ENCODE measurements at places on chromosomes 13 and 19.

DNA sequence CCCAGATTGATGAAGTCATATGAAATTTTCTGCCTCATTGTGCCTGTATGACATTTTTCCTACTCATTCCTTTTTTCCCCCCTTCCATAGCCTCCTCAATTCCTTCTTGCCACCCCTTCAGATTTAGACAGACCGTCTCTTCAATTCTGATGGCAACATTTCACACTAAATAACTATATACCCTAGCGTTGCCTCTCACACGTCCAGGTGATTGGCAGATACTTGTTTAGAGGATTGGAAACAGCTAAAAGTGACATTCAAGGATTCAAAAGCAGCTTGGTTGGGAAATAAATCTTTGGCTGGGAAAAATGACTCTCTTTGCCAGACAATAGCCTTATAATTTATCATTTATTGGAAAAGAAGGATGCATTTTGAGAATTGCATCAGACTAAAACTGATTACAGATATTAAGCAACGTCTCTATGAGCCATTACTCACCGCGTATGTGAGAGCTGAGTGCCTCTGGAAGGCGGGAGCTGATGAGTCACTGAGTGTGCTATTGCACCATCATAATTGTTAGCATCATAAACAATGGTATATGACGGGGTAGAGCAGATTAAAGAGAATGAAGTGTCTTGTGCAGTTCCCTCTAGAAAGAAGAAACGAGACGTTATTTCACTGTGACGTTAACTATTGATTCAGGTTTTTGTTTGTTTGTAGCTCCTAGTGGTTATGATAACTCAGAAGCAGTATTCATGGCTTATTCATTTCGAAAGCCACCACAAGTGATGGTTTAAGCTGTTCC is 61.1 kb upstream of the FAM216B start:
- peak; percentile 35 for DNase-seq

- peak; percentile 50 for DNase-seq
Observed at GRCh38 chr19:51365211-51365964, 800 bp downstream of the ETFB start.

- DNase-seq = no peak
Observed at GRCh38 chr19:47268028-47268427, 6.7 kb upstream of the INAFM1 start.

DNA sequence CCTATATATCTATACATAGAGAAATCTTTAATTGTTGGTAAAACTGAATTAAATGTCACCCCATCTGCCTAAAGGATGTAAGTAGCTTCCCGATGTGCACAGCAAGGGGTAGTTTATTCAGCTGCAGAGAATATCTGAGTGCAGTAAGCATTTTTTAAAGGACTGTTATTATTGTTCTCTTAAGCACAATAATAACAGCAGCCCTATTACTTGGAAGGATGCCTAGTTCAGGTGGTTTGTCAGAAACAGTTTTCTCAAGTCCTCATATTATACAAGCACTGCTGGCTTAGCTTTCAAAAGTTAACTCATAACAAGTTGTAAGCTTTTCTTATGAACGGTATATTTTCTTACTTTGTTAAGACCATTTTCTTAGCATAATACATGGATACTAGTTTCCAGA is 142.6 kb downstream of the CRYL1 start:
- no peak for DNase-seq

DNA sequence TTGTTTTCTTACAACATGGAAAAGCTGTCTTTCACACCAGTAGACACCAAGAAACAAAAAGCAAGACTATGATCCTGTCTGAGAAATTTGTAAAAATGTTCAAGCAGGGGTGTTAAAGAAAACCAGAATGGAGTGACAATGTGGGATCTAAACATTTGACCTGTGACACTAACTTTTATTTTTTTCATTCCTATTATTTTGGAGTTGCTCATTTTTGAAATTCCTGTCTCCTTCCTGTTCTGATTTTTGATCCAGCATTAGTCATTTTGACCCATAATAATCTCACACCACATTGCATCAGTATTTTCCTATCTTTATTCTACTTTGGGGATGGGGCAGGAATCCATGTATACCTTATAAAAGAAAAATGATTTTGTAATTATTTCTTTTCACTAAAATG is 164.2 kb downstream of the DLEU7 start:
- peak; percentile 3 for DNase-seq

GRCh38 chr19:18539372-18539771 is 4.0 kb downstream of the FKBP8 start:
- DNase-seq = no peak

DNA sequence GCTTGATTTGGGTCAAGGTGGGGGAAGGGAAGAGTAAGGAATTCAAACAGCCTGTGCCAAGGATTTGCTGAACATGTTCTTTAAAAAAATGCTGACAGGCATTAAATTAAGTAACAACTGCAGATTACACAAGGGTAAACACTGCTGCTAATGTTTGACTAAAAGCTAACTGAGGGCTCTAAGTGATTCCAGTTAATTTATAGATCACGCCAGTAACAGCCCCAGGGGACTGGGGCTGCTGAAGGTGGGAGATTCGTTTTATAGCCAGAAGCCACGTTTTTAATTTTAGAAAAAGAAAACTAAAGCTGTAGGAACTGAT is 321.7 kb downstream of the DLEU7 start:
- DNase-seq = no peak

- DNase-seq = no peak
Observed at GRCh38 chr13:106525865-106526264, 9.6 kb downstream of the EFNB2 start.

DNA sequence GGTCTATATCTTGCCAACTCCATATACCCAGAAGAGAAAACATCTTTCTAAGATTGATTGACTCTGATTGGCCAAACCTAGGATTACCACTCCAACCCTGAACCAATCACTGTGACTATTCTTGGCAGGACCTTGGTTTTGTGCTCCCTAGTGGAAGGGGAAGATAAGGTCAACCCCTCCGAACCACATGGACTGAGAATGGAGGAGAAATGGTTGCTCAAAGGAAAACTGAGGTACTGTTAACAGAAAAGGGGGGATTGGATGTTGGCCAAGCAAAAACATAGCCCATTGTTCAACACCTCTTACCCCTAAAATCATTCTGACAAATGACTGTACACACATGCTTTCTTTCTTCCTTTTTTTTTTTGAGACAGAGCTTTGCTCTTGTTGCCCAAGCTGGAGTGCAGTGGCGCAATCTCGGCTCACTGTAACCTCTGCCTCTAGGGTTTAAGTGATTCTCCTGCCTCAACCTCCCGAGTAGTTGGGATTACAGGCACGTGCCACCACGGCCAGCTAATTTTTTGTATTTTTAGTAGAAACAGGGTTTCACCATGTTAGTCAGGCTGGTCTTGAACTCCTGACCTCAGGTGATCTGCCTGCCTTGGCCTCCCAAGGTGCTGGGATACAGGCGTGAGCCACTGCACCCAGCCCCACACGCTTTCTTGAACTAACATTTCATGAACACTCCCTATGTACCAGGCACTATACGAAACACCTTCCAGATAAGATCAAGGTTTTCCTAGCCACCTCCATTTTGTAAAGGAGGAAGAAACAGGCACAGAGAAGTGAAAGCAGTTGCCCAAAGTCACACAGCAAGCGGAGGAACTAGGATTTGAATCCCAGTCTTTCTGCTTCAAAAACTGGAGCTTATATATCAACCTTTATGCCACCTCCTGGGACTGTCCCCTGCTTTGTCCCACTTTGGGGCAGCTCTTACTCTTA is 6.5 kb downstream of the MEIOSIN start:
- DNase-seq = peak; percentile 29

- DNase-seq = no peak
Observed at GRCh38 chr19:56660381-56661107, 11.0 kb downstream of the ZNF835 start.

DNA sequence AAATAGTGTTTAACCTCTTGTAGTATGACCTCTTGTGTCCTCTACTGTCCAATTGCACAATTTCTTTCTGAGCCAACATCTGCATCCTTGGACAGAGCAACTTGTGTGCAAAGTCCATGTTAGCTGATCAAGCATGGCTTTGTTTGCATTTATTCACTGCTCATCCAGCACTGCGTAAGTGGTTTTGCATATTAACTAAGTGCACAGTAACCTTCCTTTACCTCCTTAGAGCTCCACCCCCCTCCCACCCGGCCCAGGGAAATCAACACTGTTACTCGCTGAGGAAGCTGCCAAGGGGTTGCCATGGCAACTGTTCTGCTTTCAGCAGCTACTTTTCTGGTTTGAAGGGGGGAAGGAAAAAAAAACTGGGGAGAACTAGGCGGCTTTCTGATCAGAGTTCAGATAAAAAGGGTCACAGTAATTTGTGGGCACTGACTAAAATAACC is 153.5 kb upstream of the KLF12 start:
- DNase-seq = peak; percentile 46

- no peak for DNase-seq
Observed at GRCh38 chr13:113179374-113180230, 21.2 kb downstream of the PROZ start.

DNA sequence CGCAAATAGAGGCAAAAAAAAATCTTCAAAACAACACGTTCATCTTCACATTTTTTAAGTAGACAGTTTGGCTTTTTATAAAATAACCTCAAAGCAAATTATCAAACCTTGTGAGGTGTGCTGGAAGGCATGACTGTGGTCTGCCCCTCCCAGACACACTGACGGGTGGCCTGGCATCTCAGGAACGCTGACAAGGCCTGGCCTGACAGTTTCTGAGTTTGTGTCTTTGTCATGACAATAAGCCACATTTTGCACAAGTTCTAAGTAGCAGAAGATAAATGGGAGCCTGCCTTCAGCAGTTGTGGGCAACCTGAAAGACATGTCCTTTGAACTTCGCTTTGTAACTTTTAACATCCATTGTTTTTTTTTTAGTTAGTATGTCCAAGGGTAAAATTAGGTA is 38.5 kb downstream of the SOX21 start:
- DNase-seq = no peak

- no peak for DNase-seq
Observed at GRCh38 chr13:20701461-20701860, 2.0 kb upstream of the IL17D start.

- no peak for DNase-seq
Observed at GRCh38 chr19:34504809-34505291, 23.3 kb downstream of the WTIP start.

DNA sequence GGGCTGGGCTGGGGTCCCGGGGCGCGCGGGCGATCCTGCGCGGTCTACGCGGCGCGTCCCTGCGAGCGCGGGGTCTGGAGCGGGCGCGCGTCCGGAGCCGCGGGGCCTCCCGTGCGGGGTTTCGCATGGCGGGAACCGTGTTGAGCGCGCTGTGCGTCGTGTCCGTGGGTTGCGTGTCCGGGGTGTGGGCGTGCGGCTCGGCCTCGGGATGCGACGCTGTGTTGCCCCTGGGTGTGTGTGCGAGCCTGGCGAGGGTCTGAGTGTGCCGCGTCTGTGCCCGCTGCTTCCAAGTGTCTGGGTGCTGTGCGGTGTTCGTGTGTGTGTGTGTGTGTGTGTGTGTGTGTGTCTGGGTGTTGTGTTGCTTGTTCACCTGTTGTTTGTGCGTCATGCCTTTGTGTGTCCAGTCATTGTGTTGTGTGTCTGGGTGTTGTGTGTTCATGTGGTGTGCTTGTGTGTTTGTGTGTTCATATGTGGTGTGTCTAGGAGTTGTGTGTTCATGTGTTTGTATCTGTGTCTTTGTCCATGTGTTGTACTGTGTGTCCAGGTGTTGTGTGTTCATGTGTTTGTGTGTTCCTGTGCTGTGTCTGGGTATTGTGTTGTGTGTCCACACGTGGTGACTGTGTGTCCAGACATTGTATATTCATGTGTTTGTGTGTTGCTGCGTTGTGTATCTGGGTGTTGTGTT is 552 bp downstream of the PLK5 start:
- no peak for DNase-seq

- DNase-seq = no peak
Observed at GRCh38 chr19:16882146-16882545, 6.7 kb upstream of the F2RL3 start.

GRCh38 chr19:53908106-53908934 is 758 bp upstream of the CACNG7 start:
- DNase-seq = peak; percentile 85

DNA sequence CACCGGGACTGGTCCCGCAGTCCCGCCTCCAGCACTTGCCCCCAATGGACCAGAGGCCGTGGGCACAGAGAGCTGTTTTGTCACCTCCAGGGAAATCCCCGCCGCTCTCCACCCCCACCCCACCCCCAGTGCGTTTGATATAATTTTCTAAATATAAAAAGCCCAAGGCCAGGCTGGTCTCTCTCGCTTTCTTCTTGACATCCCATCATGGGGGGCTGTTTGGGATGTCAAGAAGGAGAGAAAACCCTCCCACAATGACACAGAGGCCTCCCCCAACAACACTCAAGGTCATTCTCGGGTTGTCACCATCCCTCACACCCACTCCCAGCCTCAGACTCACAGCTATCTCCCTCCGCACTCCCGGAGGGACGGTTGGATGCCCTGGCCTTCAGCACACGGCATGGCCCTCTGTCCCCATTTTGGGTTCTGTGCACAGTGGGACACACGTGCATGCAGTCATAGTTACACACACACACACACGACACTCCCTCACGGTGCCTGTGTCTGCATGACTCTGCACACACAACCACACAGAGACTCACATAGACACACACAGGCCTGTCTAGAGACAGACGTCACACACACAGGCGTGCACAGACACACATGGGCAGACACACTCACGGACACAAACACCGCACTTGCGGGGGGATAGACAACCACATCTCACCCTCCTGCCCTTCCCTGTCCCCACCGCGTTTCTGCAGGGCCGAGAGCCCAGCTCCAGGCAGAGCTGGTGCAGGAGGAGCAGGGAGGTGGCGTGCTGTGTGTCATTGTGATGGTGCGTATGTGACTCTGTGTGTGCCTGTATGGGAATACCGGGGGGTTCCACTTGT is 4.8 kb upstream of the NFIC start:
- DNase-seq = no peak

- no peak for DNase-seq
Observed at GRCh38 chr19:55613396-55613795, 7.9 kb downstream of the ZNF865 start.

GRCh38 chr13:113836768-113837559 is 26.9 kb downstream of the GAS6 start:
- peak; percentile 61 for DNase-seq

DNA sequence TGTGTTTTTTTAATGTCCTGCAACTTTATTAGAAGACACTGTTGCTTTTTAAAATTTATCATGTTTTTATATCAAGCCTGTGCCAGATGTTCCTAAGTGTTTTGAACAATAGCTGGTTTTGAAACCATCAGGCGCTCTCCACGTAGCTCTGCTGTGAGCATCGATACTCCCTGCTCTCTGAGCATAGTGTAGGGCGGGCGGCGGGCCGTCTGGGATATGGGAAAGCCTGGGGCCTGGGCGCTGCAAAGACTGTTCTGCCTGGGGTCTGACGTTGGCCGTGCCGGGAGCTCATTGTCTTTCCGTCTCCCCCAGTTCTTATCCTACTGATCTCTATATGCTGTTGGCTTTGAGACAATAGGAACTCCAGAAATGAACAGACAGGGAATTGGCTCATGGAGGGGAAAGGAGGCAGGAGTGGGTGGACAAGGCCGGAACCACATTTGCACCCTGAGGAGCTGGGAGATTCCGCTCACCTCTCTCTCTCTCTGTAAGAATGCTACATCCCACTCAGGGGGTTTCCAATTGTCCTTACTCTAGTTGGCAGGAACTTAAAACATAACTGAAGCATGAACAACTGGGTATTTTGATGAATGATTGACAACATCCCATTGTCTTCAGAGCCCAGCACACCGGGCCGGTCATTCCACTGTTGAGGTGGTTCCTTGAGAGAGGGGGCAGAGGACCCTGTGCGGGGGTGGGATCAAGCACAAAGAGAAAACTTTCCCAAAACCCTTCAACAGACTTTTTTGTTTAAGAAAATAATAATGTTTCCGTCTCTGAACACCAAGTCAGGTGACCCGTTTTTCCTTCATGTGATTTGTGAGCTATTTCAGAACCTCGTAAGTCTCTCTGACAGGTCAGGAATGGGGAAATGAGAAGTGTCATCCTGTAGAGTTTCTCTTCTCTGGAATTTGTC is 64.7 kb downstream of the COL4A2 start:
- peak; percentile 71 for DNase-seq

- no peak for DNase-seq
Observed at GRCh38 chr13:40329781-40330485, 336.5 kb downstream of the FOXO1 start.
